ENCODE measurements at places on chromosomes 12 and 14.
A peak's percentile ranks its signal among the peaks of the same experiment; 100 is the strongest.

- DNase-seq = no peak
Measured at GRCh38 chr12:83767723-83768122, 1081.0 kb downstream of the TMTC2 start.

DNA sequence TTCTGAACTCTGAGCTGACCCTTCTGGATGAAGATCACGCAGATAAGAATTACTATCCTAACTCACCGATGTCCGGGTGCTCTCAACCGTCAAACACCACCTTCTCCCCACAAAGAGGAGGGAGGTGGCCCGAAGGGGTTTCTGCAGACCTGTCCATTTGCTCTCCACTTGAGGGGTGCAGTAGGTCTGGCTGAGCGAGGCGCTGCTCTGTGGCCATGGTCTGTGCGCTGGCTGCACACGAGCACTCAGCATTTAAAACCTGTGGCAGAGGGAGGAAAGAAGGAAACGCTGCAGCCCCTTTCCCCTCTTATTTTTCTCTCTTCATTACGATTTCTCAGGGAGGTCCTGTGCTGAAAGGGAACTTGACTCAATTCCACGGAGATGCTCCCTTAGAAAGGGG, 1.5 kb upstream of the HOXC13 start:
- DNase-seq = no peak

DNA sequence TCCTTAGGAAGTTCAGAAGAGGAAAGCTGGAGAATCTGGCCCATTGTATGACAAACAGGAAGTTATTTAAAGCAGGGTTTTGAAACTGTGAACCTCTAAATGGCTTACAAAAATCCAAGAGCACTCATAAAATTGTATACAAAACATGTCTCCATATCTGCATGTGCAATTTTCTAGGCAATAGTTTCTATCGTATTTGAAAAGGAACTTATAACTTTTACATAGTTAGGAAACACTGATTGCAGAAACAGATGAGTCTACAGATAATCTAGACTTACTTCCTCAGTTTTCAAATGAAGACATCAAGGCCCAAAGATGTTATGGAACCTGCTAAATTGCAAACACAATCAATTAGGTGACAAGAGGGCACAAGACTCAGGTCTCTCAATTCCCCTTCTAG, 53.3 kb upstream of the ETV6 start:
- DNase-seq = no peak

GRCh38 chr14:103808403-103809001, 38.9 kb downstream of the PPP1R13B start:
- DNase-seq = peak; percentile 72

GRCh38 chr12:50780013-50780412, 16.1 kb downstream of the ATF1 start:
- no peak for DNase-seq

- DNase-seq = no peak
Measured at GRCh38 chr12:103647267-103647666, 60.2 kb downstream of the STAB2 start.

DNA sequence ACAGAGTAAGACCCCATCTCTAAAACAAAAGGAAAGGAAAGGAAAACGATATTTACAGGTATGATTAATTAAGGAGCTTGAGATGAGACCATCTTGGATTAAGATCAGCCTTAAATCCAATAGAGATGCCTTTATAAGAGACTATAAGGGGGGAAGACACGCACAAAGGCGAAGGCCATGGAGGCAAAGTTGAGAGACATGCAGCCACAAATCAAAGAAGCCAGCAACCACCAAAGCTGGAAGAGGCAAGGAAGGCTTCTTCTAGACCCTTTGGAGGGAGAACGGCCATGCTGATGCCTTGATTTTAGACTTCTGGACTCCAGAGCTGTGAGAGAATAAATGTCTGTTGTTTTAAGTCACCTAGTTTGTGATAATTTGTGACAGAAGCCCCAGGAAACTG, 39.6 kb upstream of the MED13L start:
- no peak for DNase-seq

DNA sequence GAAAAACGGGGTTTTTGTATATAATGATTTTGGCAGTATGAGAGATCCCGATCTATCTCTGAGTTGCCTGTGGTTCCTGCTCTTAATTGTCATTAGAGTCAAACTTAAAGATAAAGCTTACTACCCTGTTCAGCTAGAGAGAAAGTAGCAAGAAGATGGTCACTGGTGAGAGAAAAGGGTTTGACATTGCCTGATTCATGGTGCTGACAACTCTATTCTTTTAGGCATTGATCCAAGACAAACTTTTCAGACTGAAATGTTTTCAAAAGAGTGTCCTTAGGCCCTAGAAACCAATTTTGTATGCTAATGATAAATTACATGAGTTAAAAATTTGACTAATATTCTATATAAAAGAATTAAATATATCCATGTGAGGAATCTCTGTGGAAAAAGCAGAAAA, 35.1 kb downstream of the PELI2 start:
- DNase-seq = no peak
